ENCODE measurements at places on chromosomes 11 and 22.

- DNase-seq: no peak
Measured at GRCh38 chr11:30758012-30758411, 171.9 kb upstream of the MPPED2 start.

GRCh38 chr22:22033803-22034468, 51.3 kb upstream of the TOP3B start:
- no peak for DNase-seq

GRCh38 chr11:2913019-2913431, 16.2 kb downstream of the PHLDA2 start:
- no peak for DNase-seq

DNA sequence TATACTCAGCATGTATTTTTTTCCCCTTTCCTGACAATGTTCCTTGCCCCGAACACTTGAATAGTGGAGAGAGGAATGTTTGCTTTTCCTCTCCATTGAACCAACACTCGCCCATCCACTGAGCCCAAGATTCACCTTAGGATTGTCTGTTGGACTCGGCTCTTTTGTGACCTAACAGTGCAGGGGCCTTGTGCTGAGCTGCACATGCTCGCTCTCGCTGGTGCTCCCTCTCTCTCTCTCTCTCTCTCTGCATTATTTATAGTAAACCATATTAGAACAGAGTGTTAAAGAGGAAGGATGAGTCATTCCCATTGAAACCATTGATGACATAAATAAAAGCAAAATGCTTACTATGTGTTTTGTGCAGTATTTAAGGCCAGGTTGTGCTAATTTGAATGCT, 20.7 kb downstream of the ZBTB16 start:
- peak; percentile 53 for DNase-seq

DNA sequence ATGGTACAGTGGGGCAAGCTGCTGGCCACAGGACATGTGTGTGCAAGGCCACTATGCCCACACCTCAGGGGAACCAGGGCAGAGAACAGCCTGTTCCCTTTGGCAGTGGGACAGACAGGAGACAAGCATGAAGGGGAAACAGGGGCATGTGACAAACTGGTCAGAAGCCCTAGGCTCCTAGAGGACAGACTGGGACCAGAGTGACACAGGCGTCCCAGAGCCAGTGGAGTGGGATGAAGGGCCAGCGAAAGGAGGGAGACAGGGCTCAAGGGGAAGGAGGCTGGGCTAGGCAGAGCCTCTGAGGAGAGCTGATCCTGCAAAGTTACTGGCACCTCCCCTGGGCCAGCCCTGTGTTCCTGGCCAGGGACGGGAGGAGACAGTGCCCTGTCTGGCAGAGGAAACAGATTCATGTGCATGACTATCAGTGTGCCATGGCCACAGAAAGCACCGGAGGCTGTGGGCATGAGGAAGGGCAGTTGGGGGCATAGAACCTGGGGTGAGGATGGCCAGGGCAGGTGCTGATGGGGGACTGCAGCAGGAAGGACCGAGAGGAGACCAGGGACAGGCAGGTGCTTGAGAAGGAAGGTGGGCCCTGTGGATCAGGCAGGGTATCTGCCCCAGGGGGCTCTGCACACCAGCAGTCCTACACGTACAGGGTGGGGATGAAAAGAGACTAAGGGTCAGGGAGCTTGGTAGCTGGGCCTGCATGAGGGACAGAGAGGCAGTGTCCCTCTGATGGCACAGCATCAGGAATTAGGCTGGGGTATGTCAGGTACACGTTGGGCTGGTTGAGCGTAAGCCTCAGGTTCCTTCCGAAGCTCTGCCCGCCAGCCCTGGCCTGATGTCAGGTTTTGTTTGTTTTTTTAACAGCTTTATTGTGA, 9.8 kb downstream of the DERL3 start:
- DNase-seq: no peak

- no peak for DNase-seq
Measured at GRCh38 chr11:32447252-32447651, 11.9 kb upstream of the WT1 start.

GRCh38 chr11:44530413-44531115, 34.9 kb upstream of the CD82 start:
- DNase-seq: no peak

- DNase-seq: no peak
Measured at GRCh38 chr11:119023741-119024140, 5.2 kb downstream of the TRAPPC4 start.

- no peak for DNase-seq
Measured at GRCh38 chr11:125494974-125495725, 915 bp downstream of the FEZ1 start.

DNA sequence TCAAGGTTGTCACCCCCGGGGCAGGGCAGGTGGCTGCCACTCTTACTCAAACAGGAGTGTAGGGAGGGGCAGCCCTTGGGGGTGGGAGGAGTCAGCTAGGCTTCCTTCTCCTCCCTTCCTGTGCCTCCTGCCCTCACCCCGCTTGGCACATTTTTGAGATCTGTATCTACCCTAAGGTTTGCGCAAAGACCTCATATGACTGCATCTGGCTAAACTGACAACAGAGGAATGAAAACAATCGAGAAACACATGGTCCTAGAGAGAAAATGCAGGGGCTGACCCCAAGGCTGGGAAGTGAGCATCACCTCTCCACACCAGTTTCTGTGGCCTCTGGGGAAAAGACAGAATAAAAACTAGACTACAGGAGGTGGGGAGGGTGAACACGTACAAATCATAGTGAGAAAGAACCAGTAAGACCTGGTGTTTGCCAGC, 28.1 kb downstream of the IGSF9B start:
- DNase-seq: peak; percentile 62

DNA sequence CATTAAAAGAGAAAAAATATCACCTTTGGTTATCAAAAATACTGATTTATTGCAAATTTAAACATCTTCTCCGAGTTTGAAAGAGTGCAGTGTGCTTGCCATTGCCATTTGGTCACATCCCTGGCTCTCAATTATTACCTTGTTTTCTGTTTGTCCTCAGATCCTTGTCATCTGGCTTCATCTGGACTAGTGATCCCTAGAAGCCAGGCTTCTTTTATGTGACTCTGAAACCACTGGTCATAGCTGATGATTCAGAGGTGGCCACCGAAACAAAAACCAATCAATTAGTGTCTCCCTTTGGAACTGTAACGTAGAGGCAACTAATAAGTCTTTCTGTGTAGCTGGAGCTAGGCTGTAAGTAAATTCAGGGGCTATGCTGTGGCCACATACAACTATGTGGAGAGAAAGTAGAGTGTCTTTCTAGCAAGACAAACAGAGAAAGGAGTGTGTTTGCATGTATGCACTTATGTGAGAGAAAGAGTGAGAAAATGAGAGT, 237.9 kb downstream of the LUZP2 start:
- peak; percentile 44 for DNase-seq

DNA sequence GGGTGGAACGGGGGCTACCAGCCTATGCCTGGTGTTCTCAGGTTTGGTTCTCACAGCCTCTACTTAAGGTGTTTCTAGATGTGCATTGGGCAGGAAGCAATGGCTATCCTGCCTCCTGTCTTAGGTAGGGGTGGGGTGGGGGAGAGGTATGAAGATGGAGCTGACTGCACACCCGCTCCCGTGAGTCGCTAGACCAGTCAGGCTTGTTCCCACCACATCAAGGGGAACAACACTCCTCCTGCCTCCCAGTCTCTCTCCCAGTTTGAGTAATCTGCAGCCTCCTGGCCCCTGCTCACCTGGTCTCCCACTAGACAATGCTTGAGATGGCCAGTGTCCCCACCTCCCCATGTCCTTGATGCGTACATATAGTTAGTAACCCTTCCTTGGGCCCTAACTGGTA, 79.3 kb upstream of the TENM4 start:
- DNase-seq: no peak

DNA sequence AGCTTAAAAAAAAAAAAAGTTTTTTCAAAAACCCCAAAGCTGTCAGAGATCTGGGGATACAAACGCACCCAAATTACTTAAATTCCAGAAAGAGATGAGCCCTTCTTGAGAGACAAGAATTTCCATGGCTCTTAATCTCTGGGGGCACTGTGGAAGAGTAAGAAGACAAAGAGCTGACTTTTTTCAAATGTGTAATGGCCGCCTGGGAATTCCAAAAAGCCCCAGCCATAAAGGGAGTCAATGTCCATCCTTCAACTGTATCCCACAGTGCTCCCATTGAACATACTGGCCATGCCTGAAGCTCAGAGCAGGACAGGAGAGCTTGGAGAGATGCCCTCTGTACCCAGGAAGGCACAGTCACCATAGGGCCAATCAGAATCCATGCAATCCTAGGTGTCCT, 37.4 kb upstream of the ASPHD2 start:
- DNase-seq: no peak

GRCh38 chr11:10317776-10318526, 13.1 kb downstream of the ADM start:
- DNase-seq: peak; percentile 64

GRCh38 chr11:45755281-45755859, 49.6 kb upstream of the SLC35C1 start:
- no peak for DNase-seq

DNA sequence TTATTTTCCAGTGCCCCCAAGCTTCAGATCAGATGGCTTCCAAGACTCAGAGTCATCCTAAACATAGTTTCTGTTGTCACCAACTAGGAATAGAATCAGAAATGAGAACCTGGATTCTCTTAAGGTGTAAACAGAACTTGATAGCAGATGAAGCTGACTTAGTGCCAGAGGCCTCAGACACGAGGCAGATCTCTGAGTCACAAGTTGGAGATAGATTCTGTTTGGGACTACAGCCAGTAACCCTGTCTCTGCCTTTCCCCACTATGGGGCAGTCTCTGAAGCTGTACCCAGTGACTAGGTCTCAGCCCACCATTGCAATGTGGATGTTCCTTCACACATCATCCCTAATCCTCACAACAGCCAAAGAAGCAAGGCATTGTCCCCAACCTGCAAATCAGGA, 25.4 kb downstream of the NEU3 start:
- no peak for DNase-seq

GRCh38 chr11:96082002-96082899, 158.3 kb upstream of the MTMR2 start:
- no peak for DNase-seq

DNA sequence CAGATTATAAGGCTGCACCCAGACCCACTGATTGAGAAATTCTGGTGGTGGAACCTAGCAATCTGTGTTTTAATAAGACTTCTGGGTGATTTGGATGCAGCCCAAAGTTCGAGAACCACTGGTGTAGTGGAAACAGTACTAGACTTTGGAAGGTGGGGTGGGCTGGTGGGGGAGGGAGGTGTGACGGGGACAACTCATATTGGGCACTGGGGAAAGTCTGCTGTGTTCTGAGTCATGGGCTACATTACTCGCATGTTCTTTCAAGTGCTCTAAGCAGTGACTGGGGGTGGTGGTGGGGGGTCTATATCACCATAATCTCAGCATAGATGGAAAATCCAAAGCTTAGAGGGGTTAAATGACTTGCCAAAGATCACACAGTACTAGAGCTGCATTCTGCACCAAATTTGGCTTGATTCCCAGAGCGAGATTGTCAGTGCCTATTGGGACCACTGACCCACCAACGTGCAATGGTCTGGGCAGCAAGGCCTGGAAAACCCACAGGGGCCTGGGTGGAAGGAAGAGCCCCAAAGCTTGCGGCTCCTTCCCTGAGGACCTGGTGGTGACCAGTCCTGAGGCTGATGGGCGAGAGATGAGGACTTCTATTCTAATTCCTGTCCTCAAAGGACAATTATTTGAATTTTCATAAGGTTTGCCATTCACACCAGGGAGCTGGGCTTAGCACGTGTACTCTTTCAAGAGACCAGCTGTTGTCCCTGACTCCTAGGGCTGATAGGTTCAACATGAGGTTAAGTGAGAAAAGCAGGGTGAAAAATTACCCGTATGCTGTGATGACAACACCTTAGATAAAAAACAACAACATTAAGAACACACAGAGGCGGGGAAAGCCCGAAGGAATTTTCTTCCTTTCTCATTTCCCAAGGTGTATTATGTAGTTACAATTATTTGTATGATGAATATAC, 77.5 kb upstream of the NARS2 start:
- no peak for DNase-seq

GRCh38 chr11:119764108-119764868, 35.3 kb upstream of the NECTIN1 start:
- DNase-seq: no peak

DNA sequence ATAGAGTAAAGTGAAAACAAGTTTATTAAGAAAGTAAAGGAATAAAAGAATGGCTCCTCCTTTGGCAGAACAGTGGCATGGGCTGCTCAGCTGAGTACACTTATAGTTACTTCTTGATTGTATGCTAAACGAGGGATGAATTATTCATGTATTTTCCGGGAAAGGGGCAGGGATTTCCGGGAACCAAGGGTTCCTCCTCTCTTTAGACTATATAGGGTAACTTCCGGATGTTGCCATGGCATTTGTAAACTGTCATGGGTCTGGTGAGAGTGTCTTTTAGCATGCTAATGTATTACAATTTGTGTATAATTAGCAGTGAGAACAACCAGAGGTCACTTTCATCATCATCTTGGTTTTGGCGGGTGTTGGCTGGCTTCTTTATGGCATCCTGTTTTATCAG, 23.5 kb upstream of the SPTY2D1 start:
- DNase-seq: no peak

GRCh38 chr22:21951931-21952465, 650 bp downstream of the PPM1F start:
- DNase-seq: no peak

DNA sequence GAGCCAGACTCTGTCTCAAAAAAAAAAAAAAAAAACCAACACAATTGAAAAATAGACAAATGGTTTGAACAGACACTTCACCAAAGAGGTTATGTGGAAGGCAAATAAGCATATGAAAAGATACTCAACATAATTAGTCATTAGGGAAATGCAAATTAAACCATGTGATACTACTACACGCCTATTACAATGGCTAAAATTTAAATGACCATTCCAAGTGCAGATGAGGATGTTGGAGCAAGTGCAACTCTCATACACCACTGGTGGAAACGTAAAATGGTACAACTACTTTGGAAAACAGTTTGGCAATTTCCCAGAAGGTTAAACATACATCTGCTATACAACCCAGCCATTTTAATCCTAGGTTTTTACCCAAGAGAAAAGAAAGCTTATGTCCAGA, 24.3 kb downstream of the EIF4ENIF1 start:
- no peak for DNase-seq
